ENCODE measurements at places on chromosomes 12 and 14. TPM values are rescaled to one million over a fixed set of nuclear protein-coding genes. Genes with fewer than 3 reads are reported as not detected.
A peak's percentile ranks its signal among the peaks of the same experiment; 100 is the strongest.

DNA sequence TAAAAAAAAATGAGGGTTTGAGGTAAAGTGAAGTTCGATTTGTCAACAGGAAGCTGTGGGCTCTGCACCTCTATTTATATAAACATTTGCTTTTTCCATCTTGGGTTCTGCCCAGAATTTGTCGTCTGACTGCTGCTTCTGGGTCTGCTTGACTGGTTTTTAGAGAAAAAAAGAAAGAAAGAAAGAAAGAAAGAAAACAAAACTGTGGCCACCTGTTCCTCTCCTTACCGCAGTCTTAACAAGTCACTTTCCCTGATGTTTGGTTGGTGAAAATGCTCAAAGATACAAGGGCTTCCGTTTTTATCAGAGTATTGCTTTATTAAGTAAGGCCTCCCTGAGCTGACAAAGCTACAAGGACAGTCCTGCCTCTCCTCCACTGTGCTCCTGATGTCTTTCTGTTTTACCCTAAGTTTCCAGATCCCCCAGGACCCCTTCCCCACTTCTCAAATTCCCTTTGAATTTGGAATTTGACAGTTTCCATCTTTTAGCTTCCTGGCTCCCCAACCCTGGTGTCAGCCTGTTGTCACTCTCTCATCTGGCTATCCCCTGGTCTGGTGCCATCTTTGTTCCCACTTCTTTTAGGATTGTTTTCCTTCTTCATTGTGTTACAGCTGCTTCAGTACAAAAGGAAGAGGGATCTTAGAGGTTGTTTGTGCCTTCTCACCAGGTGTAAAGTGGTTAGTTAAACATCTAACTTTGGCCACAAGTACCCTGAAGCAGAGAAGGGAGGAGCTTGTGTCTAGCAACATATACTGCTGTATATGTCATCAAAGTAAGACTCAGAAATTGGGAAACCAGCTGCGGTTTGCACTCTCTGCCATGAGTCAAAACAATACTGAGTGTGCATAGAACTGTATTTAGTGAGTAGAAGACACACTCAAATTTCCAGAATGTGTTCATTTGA, 18.0 kb downstream of the MFAP5 start:
- no peaks in the 10 kb centered on the region for H3K27me3 ChIP-seq
- H3K4me1 ChIP-seq = no peaks in the 10 kb centered on the region
- no peak overlapping the region for H3K4me3 ChIP-seq
- H3K27ac ChIP-seq = no peak overlapping the region

- no peak overlapping the region for H3K27ac ChIP-seq
- DNase-seq = no peak
- no peak overlapping the region for H3K4me3 ChIP-seq
- no peaks in the 10 kb centered on the region for H3K36me3 ChIP-seq
Observed at GRCh38 chr12:21678959-21679358, 21.3 kb upstream of the LDHB start.

DNA sequence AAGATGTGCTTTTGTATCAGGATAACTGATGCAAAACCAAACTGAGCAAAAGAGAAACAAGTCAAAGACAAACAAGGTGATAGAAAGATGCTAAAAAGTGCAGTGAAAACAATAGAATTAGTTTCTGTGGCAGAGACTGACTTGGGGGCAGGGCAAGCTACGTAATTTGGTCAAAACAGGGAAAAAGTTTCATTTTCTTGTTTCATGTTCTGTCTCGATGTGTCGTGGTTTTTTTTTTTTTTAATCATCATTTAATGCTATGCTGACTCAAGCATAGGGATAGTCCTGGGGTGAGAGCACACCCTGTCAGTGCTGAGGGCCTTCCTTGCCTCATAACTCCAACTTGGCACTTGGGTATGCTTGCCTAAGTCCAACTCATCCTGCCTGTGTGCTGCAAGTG, 144.1 kb upstream of the PTPRQ start:
- no peaks in the 10 kb centered on the region for H3K4me1 ChIP-seq
- no peaks in the 10 kb centered on the region for H3K27me3 ChIP-seq
- no peak for DNase-seq
- no peak overlapping the region for H3K4me3 ChIP-seq
- no peaks in the 10 kb centered on the region for H3K36me3 ChIP-seq

GRCh38 chr12:124392271-124392666, 97.4 kb downstream of the RFLNA start:
- no peaks in the 10 kb centered on the region for H3K27me3 ChIP-seq
- peaks cover 3% of the 10 kb centered on the region for H3K36me3 ChIP-seq
- H3K4me3 ChIP-seq = peak overlapping the region; percentile 15
- H3K4me1 ChIP-seq = peaks cover 65% of the 10 kb centered on the region

DNA sequence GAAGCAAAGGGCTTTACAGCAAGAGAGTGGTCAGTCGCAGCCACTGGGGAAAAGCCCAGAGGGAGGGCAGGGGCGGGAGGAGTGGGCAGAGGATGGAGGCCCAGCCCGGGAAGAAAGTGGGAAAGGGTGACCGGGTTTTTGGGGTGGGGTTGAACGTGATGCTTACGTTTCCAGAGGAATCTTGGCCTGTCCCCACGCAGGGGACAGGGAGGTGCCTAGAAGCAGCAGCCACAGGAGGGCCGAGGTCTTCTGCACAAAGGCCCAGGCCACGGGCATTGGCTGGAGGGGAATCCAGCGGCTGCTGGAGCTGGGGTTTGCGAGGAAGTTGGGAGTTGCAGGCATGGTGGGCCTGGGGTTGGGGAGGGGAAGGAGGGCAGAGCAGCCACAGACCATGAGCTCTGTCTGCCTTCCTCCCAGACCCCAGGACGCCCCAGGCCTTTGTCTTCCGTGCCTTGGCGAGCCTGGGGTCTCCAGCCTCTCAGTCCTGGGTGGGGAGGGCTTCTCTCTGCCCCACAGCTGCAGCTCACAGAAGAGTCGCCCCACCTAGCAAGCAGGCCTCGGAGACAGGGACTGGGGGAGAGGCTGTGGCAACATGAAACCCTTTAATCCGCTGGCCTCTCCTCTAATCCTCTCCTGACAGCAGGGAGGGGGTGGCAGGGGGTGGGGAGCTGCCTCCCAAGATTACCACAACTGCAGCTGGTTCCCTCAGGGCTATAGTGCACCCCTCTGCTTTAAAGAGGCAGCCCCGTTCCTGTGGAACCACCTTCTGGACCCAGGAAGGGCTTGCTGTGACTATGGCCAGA, at the start of gene CACNA2D4:
TSS of gene CACNA2D4 (minus strand) at position 572 of the 803 bp plus-strand sequence. CDS start at position 393, 179 bp downstream.
- H3K36me3 ChIP-seq = no peaks in the 10 kb centered on the region
- peak within 1 kb of the TSS; percentile 11 for H3K27ac ChIP-seq
- peaks cover 3% of the 10 kb centered on the region for H3K4me1 ChIP-seq
- H3K4me3 ChIP-seq = peak within 1 kb of the TSS; percentile 45
- no peak for DNase-seq

GRCh38 chr14:75380656-75381055, 47.2 kb upstream of the JDP2 start:
- H3K4me3 ChIP-seq = no peak overlapping the region
- no peaks in the 10 kb centered on the region for H3K36me3 ChIP-seq
- DNase-seq = no peak
- peaks cover 7% of the 10 kb centered on the region for H3K4me1 ChIP-seq

GRCh38 chr14:99754141-99755067, 38.8 kb upstream of the EML1 start:
- no peaks in the 10 kb centered on the region for H3K36me3 ChIP-seq
- peak overlapping the region; percentile 30 for H3K27ac ChIP-seq
- no peak for DNase-seq
- no peaks in the 10 kb centered on the region for H3K27me3 ChIP-seq

DNA sequence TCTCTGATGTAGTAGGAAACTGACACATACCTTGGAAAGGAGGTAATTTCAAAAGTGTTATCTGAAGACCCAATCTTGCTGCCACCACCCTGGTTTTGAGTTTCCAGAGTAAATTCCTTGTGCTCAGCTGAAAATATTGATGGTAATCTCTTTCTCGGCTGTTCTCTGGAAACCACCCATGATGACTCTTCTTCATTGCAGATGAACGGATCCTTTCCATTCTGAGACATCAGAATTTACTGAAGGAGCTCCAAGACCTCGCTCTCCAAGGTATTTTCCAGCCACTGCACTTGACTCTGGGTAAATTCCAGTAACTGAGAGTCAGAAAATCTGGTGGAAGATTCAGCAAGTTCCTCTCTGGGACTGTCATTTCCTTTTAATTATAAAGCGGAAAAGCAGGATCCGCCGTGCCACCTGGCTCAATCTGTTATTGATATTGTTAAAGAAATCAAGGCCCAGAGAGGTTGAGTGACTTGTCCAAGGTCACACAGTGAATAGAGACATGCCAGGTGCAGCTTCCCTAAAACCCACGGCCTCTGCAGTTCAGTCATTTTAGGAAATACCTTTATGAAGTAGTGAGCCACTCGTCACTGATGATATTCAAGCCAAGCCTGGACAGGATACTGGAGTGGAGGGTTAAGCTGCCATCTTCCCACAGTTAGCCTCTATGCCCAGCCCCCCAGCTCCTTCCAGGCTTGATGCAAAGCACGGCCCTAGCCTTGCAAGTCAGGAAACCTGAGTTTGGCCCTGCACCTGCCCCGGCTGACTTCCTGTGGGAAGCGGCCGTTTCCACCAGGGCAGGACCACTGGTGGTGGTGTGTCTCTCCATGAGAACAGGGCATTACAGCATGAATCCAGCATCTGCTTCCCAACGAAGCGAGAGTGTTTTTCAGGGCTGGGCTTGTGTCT, 4.7 kb downstream of the CHGA start:
- no peak overlapping the region for H3K4me3 ChIP-seq
- DNase-seq = no peak

DNA sequence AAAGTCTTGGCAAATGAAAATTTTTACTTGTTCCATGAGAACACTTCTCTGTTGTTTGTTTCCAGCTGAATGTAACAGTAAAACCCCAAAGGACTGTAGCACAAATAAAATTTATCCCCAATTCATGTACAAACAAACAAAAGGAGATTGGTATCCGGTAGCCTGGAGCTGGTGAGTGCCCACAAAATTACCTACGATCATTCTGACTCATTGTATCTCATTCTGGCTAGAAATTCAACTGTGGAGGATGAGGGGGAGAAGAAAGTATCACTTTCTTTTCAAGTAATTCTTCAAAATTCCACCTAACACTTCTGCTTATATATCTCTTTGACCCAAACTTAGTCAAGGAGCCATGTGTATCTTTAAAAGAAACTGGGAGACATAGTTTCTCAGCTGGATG, 268.5 kb downstream of the ALG10B start:
- no peaks in the 10 kb centered on the region for H3K27me3 ChIP-seq
- H3K27ac ChIP-seq = no peak overlapping the region
- H3K4me1 ChIP-seq = no peaks in the 10 kb centered on the region
- DNase-seq = no peak
- H3K4me3 ChIP-seq = no peak overlapping the region
- H3K36me3 ChIP-seq = no peaks in the 10 kb centered on the region

DNA sequence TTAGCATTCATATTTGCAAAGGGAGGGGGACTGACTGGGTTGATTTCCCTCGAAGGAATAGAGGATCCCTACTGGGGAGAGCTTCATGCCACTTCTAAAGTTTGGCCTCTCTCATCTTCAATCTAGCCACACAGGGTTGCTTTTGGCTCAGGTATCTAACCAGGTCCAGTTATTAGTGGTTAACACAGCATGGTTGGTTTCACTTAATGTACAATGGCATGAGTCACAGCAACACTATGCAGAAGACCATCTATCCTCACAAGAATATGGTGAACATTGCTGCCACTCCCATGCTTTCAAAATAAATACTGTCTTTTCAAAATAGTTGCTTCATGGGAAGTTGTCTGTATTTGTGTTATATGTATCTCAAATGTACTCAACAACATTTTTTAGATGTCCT, 6.6 kb upstream of the RAB3IP start:
- H3K4me1 ChIP-seq = no peaks in the 10 kb centered on the region
- no peaks in the 10 kb centered on the region for H3K36me3 ChIP-seq
- no peaks in the 10 kb centered on the region for H3K27me3 ChIP-seq
- DNase-seq = no peak

Gene CDC42BPB
- total RNA-seq = 133 TPM

Gene PDZRN4
- 12.5 TPM for total RNA-seq

Gene ANG
- total RNA-seq = 13.5 TPM

Gene CDCA3
- total RNA-seq = 1.9 TPM

Gene CLEC4C
- not detected for total RNA-seq

Gene PLBD1
- total RNA-seq = 12.8 TPM

Gene FOXN3
- 141 TPM for total RNA-seq

Gene LALBA
- not detected for total RNA-seq

Gene CNOT2
- 111 TPM for total RNA-seq
